ENCODE measurements at places on chromosomes 5 and 9.

DNA sequence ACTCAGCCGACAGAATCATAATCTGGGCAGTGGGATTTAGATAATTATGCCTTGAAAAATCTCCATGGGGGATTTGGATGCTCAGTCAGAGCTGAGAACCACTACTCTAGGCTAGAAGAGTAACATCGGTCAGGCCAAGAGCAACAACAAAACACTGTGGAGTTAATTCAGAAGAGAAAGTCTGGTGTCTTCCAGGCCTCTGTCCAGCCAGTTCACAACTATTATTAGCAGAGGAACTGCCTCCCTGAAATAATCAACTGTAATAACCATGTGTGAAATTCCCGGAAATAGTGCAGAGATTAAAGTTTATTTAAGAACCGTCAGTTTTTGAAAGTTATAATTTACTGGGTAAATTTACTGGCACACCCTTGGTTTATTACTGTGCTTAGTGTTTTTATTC is 8.2 kb upstream of the MARCHF3 start:
- DNase-seq: no peak

DNA sequence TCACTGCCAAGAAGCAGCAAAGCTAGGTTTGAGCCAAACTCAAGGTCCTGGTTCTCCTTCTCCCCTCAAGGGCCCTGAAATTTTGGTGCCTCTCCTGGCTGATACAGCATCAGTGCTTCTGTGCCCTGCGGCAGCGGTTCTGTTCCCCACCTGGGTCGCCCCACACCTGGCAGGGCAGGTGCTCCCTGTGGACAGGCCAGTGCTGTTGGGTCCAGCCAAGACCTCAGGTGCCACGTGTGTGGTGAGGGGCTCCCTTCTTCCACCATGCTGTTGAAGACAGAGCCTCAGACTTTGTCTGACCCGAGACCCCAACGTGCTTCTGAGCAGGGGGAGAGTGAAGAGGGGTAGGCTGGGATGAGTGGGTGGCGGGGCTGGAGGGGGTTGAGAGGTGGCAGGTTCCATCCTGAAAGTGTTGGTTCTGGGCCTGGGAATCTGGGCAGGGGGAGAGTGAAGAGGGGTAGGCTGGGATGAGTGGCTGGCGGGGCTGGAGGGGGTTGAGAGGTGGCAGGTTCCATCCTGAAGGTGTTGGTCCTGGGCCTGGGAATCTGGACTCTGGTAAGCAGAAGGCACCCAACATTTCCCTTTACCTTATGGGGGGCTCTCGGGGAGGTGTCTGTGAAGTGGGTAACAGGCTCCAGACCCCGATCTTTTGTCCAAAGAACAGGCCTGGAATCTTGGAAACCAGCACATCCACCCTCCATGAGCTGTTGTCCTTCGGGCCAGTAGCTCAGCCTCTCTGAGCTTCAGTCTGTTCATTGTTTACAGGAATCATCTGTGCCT is 2.3 kb downstream of the PLEKHG4B start:
- DNase-seq: no peak

- no peak for DNase-seq
Observed at GRCh38 chr5:62727861-62728260, 149.2 kb downstream of the LRRC70 start.

- DNase-seq: no peak
Observed at GRCh38 chr5:54146916-54147315, 163.5 kb downstream of the ARL15 start.

GRCh38 chr9:130446101-130446861 is 1.5 kb downstream of the ASS1 start:
- DNase-seq: peak; percentile 98

DNA sequence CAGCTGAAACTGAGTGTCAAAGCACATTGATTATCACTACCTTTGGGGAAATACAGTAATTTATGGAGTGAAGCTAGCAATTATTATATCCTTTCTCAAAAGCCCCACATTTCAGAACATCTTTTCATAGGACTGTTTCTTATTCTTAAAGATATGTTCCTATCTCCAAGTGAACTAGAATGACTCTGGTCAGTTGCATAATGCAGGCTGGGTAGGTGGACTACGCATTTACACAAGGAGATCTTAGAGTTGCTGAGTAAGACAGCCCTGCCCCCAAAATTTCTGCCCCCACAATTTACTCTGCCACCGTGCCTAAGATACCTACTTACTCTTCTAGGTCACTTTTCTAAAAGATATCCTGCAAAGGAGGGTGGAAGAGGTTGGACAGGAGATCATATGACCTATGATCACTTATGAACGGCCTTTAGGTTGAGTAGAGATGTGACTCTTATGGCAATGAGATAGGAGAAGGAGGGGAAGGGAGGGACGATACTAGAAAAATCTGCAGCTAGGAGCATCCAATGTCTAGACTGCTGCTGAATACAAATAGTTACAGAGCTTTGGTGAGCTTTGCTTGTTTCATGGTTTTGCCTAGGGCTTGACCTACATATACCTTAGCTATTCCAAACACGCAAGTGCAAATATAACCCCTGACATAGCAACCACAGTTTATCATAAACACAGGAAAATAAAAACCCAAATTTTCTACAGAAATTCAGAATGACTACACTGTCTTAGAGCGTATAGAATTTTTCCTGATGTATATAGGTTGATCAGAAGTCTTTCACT is 121.7 kb downstream of the GLIS3 start:
- DNase-seq: no peak

- DNase-seq: peak; percentile 33
Observed at GRCh38 chr9:114911167-114911821, 19.1 kb downstream of the TNFSF8 start.

DNA sequence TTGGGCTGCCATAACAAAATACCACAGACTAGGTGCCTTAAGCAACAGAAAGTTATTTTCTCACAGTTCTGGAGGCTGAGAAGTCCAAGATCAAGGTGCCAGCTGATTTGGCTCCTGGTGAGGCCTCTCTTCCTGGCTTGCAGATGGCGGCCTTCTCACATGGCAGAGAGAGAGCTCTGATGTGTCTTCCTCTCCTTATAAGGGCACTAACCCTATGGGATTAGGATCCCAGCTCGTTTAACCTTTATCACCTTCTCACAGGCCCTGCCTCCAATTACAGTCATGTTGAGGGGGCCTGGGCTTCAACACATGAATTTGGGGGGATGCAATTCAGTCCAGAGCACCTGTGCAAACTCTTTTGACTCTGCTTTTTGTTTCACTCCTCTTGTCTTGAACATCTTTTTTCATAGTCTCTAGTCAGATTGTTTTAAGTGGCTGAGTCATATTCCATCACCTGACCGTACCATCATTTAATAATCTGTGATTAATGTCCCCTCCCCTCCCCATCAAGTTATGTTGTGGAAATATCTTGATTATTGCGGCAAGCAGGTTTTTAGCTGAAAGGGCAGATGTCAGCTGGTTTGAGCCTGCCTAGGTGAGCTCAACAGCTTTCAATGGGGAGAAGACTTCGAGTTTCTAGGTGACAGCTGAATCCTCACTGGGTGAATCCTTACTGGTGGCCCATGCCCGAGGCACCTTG is 61.8 kb downstream of the NDFIP1 start:
- DNase-seq: no peak

GRCh38 chr5:6786786-6787495 is 73.7 kb downstream of the TENT4A start:
- peak; percentile 68 for DNase-seq

DNA sequence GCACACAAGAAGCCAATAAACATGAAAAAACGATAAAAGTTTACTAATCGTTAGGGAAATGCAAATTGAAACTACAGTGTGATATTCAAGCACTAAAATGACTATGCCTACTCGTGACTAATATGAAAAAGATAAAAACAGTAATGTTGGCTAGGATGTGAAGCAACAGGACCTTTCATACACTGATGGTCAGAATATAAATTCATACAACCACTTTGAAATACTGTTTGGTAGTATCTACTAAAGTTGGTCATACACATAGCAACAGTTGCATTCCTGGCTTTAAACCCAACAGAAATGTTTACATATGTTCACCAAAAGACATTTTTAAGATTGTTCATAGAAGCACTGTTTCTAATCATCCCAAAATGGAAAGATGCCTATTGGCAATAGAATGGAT is 24.3 kb downstream of the FBXO38 start:
- DNase-seq: peak; percentile 70

- DNase-seq: no peak
Observed at GRCh38 chr5:143145243-143146160, 258.0 kb downstream of the NR3C1 start.

GRCh38 chr9:114120192-114121014 is 21.3 kb upstream of the KIF12 start:
- no peak for DNase-seq

GRCh38 chr5:173925449-173926071 is 37.4 kb downstream of the CPEB4 start:
- DNase-seq: peak; percentile 61

- DNase-seq: no peak
Observed at GRCh38 chr9:33921967-33922895, 105.3 kb downstream of the UBE2R2 start.

- peak; percentile 94 for DNase-seq
Observed at GRCh38 chr9:132647355-132647754, 22.4 kb downstream of the DDX31 start.

DNA sequence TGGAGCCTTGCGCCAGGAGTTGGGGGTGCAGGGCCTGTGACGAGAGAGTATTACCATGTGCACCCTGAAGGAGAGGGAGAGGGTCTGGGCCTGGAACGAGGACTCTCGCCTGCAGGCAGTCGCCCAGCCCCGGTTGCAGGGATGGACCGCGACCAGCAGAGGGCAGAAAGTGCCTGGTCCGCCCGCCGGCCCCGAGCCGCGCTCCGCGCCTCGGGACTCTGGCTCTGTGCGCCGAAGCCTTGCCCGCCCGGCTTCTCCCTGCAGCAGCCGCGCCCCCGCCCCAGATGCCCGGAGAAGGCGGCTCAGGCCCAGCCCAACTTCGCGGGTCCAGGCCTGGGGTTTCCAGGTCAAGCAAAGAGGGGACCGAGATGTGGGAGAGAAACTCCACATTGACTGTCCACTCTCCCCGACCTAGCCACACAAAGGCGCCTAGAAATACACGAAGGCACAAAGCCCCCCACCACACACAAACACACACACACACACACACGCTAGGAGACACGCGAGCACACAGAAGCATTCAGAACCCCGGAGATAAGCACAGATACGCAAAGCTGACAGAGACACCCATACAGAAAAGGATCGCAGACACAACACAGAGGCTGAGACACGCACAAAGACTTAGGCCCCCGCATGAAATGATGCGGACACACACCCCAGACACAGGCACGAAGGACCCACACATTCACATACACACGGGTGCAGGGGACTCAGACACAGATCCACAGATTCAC is 2.0 kb upstream of the LMX1B start:
- DNase-seq: peak; percentile 36

DNA sequence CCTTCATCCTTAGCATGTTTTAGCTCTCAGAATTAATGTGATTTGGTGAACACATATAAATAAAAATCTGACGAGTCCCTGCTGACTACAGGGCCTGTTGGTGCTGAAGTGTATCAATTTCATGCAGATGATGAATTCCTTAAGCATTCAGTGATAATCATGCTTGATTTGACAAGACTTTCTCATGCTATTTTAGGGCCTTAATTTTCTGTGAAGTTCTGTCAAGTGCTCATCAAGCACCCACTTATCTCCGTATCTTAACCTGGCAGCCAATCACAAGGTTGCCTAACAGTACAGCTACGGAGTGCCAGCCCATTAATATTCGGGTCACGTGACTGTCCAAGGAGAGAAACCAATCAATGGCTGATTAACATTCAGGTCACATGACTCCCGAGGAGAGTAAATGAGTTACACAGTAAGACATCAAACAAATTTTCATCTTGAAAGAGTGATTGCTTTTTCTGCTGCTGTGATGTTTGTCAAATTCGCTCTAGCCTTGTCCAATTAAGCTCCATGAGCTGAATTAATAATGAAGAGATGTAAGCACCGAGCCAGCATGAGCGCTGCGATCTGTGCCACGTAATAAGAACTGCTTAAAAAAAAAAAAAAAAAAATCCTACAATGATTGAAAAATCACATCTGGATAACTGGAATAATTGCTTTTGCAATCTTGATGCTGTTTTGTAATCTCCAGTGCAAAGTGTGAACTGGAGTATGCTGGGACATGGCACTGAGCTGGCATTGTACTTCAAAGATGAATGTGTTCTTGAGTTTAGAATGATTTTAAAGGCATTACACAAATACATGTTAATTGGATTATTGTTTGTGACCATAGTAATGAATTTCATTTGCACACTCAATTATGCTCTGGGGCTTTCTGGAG is 104.3 kb upstream of the SPATA31D4 start:
- DNase-seq: peak; percentile 45

- DNase-seq: no peak
Observed at GRCh38 chr5:5378531-5378930, 43.9 kb upstream of the ICE1 start.

DNA sequence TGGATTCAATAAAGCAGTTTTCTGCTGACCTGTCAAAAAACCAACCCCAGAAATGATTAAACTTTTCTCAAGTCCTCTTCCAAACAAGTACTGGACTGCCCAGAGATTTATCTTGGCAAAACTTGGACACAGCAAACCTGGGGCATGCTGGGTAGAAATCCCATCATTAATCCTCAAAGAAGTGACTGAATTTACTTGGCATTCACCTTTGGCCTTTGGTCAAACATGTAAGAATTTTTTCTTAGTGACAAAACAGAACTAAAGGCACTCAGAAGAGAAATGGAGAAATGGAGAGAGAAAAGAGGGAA is 248.6 kb upstream of the NREP start:
- peak; percentile 58 for DNase-seq

DNA sequence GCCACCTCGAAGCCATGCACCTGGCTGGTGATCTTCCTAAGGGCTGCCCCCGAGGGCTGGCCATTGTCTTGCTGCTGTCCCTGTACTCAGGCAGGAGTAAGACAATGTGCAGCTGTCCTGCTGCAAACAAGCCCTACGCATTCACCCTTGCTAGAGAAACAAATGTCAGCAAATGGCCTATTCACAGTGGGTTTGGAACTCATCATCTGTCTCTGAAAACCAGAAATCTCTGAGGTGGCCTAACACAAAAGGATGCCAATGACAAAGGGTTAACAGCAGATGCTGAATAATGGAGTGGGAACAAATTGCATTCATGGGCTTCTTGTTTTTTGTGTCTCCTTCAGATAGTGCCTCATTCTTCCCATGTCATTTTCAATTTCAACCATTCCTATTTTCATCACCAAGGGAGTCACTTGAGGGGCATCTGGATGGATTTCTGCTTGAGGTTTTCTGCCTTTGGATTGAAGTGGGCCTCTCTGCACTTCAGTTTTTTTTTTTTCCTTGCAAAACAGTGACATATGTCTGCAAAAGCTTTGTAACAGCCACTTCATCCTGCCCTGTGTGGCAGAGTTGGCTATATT is 261.6 kb upstream of the VLDLR start:
- DNase-seq: no peak

DNA sequence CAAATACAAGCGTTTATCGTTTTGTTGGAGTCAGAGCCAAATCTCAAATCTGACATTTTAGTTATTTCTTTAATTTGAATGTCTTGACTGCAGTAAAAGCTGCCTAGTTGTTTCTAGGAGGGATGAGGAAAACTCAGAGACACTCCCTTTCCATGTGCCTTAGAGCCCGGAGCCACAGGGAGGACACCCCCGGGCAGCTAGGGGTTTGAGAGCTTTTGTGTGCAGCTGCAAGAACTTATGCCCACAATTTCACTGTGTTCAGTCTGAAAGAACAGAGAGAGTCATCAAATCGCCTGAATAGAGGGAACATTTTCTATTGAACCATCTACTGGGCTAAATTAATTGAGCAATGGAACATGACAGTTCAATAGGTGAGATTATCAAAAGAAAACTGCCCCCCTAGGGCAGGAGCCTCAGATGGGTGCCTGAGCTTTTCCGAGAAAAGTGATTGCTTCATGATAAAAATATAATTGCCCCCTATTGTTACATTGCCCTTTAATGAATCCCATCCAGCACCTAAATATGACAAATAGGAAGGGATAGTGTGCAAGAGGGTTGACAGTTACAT is 709.3 kb upstream of the RGMB start:
- DNase-seq: no peak

GRCh38 chr5:175436359-175436758 is 7.6 kb downstream of the DRD1 start:
- no peak for DNase-seq
